ENCODE measurements at places on chromosomes 6 and 20.

- DNase-seq = no peak
Measured at GRCh38 chr20:5220321-5221060, 93.7 kb downstream of the CDS2 start.

GRCh38 chr20:44572551-44573500 lies 9.6 kb upstream of the PKIG start:
- DNase-seq = no peak

DNA sequence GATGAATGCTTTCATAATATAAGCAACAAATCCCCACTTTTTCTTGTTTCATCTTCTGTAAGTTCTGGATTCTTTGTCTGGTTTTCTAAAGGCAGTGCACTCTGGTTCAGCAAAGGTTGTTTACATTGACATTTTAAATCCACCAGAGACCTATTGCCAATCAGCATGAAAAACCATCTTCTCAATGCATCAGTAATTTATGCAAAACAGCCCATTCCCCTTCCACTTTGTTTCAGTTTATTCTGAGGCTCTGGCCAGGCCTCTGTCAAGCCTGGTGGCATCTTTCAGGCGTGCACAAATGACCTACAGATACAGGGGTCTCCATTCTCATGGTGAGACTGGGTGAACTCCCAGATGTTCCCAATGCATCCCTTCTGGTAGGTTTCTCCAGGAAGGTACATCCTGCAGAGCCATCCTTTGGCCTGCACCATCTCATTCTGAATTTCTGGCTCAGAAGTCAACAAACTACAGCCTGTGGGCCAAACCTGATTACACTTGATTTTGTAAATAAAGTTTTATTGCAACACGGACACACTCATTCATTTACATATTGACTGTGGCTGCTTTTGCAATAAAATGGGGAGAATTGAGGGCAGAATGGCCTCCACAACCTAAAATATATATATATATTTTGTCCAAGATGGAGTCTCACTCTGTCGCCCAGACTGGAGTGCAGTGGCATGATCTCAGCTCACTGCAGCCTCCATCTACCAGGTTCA lies 405.4 kb downstream of the PREX1 start:
- DNase-seq = peak; percentile 81

GRCh38 chr6:37727996-37728395 lies 30.3 kb upstream of the MDGA1 start:
- no peak for DNase-seq

- DNase-seq = no peak
Measured at GRCh38 chr20:31918466-31919105, 33.3 kb downstream of the PDRG1 start.

GRCh38 chr6:143844006-143844405 lies 868 bp downstream of the LTV1 start:
- DNase-seq = no peak

- DNase-seq = no peak
Measured at GRCh38 chr6:26043384-26044139, 43.7 kb upstream of the HFE start.

GRCh38 chr20:22836877-22837276 lies 198.2 kb upstream of the SSTR4 start:
- no peak for DNase-seq

DNA sequence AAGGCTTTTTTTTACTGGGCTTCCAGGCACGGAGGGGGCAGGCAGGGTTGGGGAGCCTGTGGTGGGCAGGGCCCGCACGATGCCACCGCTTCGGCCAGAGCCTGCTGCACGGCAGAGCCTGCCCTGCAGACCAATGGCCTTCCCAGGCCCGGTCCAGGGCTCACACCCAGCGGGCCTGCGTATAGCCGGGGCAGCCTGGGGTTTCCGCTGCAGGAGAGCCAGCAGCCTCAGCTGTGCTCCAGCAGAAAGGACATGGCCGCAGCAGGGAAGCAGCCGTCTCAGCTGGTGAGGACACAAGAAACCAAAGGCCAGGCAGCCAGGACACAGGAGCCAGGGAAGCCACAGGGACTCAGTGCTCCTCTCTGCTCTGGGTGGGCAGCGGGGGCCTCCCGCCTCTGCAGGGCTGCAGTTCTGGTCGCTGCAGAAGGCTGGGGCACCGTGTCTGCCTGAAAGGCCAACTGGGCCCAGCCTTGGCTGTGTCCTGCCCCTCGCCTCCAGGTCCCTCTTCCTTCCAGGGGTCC lies 90.6 kb downstream of the TTLL2 start:
- DNase-seq = no peak

GRCh38 chr20:22001886-22002285 lies 296.4 kb downstream of the PAX1 start:
- DNase-seq = no peak

- no peak for DNase-seq
Measured at GRCh38 chr6:168404560-168404959, 36.4 kb upstream of the SMOC2 start.

DNA sequence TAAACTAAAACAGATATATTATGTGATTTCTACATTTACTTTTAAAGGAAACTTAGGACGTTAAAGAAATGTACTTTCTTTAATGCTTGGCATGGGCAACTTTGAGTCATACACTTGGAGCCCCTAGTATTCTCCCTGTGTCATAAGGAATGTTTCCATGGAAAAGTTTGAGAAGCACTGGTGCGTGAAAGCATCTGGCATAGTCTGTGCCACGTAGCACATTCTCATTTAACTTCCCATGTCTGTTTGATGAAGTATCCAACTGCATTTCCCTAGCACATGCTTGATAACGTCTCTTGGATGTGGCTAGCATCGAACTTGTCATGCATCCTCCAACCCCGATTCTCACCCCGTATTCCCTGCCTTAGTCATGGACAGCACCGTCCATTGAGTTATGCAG lies 172.0 kb downstream of the TBC1D7 start:
- DNase-seq = no peak

- no peak for DNase-seq
Measured at GRCh38 chr6:134678436-134678889, 271.4 kb downstream of the ALDH8A1 start.

- peak; percentile 57 for DNase-seq
Measured at GRCh38 chr20:50788045-50788991, 6.5 kb upstream of the BCAS4 start.

DNA sequence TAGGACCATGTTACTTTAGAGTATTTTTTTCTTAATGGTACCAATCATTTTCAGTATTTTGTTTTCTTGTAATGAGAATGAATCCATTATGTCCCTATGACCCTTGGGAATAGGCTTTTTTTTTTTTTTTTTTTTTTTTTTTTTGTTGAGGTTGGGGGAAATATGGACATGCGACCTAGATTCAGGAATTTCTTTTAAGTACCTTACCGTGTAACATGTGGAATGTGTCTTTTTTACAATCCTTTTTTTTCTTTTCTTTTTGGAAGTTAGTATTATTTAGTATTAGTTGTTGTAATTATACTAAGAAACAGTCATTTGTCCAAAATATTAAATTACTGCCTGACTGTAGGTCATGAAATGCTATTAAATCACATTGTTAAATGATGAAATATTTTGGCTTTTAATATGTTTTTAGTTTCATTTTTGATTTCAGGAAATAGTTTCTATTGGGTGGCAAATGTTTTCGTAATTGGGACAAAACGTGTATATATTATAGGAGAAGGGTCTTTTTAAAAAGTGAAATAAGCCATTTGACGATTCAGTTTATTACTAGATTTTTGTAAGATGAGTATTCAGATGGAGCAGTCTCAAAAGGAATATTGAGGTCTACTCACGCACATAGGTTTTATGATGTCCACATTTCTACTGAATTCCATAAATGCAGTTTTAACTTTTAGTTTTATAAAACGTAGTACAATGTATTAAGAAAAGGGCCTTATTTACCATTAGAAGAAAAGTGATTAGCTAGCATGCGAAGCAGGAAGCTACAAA lies 4.9 kb downstream of the ARID1B start:
- DNase-seq = no peak
